ENCODE measurements at places on chromosomes 2 and 18.
A peak's percentile ranks its signal among the peaks of the same experiment; 100 is the strongest.

DNA sequence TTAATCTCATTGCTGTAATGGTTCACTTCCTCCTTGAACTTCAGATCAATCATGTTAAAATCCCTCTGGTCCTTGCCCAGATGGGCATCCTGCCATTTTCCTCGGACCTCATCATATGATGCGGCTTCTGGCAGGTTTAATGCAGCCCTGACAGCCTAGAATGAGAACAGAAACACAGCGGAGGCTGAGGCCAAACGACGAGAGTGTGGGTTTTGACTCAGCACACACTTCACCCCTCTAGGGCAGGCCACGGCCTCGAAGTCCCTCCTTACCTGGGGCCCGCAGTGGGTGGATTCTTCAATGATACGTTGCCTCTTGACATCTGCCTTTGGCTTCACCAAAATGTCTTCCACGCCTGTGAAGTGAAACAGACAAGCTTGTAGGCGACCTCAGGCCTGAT lies 56.8 kb downstream of the POLR1A start:
- no peak for DNase-seq

GRCh38 chr2:189726271-189726670 lies 36.3 kb downstream of the OSGEPL1 start:
- DNase-seq, result no peak

GRCh38 chr2:40160751-40161218 lies 291.1 kb downstream of the SLC8A1 start:
- DNase-seq, result no peak

DNA sequence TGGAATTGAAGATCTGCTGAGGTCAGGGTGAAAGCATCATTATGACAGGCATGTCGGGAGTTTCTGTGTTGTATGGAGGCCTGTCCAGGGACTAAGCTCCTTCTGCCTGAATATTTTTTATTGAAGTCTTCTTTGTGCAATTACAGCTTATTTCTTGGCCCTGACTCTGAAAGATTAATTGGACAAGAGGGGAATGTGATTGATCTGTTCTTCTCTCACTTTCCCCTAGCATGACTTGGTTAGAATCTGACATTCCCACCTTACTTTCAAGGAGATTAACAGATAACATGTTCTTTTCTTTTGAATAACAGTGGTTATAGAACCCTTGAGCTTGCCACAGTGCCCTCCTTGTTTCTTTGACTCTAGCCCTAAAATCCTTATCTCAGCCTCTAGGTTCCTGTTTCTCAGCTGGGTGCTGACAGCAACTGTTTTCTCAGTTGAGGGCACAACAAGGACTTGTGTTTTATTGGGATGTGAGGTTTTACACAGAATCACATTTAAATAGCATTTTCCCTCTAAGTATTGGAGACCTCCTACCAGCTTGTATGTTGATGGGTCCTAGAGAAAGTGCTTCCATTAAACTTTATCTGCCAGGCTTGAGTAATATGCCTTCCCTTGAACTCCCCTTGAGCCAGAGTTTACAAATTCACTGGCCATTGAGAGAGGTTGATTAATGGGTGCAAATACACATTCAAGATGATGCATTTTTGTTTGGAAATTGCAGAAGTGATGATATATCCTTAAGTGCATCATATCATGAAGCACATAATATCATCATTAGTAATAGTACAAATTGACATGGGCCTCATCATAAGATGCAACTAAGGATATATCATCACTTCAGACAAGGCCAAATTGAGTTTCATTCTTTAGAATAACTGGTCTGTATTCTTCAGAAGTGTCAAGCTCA lies 12.5 kb downstream of the TTLL4 start:
- DNase-seq, result no peak

DNA sequence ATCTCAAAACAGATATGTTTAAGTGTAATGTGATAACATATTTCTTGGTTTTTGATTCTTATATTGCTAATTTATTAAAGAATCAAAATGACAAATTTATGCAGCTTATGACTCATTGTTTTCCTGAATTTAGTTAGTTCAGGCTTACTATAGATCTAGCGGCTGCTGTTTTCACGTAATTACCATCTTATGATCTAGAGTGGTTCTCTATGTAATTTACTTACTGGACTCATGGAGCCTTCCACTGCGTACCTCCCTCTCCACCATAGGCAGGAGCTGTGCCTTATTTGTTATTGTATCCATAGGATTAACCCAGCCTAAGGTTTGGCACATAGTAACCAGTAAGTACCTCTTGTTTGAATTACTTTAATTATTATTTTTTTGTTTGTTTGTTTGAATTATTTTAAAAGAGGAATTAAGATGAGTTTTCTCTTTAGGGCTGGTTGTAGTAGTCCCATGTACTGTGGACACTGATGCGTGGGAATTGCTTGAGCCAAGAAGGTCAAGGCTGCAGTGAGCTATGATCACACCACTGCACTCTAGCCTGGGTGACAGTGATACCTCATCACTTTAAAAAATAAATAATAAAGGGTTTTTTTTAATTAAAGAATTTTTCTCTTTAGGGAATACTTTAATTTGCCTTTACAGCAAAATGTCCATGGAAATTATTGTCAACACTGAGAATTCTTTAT lies 165.5 kb downstream of the PHLPP1 start:
- DNase-seq, result no peak

- no peak for DNase-seq
Measured at GRCh38 chr2:14654835-14655282, 22.3 kb downstream of the LRATD1 start.

GRCh38 chr18:3086871-3087270 lies 73.9 kb upstream of the LPIN2 start:
- DNase-seq, result no peak

GRCh38 chr2:237496428-237496827 lies 9.4 kb downstream of the MLPH start:
- no peak for DNase-seq

DNA sequence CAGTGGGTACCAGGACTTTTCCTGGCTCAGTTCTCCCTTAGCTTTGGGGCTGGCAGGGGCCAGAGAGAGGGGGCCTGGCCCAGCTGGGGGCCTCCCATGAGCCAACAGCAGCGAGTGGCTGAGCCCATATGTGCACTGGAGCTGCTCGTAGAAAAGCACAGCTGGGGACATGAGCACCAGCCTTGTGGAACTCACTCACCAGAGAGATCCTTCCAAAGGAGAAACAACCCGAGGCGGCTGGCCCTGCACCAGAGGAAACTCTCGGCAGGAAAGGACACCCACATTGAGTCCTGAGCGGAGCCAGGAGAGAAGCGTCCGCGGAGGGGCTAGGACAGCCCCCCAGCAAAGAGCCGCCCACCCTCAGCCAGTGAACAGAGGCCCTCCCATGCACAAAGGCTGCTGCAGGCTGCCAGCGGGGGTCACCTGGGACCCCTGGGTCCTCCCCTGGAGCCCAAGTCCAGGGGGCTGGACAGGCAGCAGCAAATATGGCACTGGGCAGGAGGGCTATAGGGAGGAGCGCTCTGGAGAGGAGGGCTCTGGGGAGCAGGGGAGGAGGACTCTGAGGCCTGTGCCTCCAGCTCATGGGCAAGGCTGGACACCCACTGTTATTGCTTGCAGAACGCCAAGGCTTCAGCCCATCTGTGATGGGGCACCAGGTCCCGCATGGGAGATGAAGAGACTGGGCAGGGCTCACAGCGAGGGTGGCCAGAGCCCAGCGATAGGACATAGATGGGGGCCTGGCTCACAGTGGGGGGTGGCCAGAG lies 42.1 kb upstream of the SNED1 start:
- DNase-seq, result no peak

DNA sequence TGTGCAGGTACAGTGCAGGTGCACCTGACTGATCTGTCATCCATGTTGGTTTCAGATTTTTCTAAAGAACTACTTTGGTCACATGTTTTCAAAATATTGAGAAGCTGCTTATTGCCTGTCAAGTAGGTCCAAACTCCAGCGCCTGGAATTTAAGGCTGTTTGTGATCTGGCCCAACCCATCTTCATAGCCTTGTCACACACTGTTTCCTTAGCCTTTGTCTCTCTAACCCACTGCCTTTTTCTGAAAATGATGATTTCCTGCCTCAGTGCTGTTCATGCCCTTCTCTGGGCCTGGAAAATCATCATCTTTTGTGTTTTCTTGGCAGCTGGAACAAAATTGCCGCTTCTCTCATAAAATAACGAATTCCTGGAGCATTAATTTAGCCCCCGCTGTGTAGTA lies 7.2 kb downstream of the LIMS1 start:
- DNase-seq, result no peak

GRCh38 chr2:74834792-74835755 lies 1.1 kb downstream of the HK2 start:
- peak; percentile 68 for DNase-seq

- no peak for DNase-seq
Measured at GRCh38 chr2:169540146-169540545, 30.6 kb downstream of the KLHL41 start.

DNA sequence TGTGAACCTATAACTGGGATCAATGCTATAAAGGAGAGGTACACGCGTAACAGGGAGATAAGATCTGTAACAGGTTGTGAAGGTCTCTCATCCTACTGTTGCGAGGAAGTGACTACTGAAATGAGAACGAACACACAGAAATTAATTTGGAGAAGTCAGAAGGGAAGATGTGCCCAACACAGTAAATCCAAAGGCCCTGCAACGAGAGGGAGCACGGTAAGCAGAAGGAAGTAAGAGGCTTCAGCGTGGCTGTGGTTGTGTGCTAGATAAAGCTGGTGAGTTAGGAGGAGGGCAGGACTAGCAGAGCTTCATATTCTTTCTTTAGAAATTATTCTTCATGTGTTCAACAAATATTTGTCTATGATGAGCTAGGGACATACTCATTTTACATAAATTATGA lies 2.5 kb upstream of the ATG16L1 start:
- no peak for DNase-seq

DNA sequence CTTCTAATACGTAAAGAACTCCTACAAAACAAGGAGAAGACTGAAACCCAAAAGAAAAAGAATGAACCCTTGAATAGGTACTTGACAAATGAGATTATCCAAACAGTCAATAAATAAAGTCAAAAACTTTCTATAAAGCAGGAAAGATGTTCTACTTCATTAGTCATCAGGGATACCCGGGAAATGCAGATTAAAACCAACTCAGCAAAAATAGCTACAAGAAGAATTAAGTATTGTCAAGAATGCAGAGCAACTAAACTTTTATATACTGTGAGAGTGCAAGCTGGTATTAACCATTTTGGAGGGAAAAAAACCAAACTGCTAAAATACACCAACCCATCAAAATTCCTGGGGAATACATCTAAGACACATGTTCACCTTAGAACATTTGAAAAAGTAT lies 10.4 kb downstream of the TXNL1 start:
- DNase-seq, result no peak

DNA sequence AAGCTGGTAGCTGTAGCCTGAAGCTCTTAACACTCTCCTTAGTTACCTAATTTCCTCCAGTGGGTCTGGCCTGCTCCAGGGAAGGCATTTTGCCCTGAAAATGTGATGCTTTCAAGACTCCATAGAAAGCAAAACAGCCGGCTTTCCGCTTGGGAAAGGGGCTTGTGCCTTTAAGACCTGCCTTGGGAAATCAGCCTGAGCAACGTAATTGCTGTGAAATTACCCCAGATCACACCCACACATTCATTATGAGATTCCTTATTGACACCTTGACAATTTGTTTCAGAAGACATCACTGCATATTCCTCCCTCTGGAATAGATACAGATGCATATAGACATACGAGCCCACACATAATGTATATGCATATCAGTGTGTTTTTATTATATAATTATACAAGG lies 190.5 kb upstream of the SKOR2 start:
- no peak for DNase-seq

- no peak for DNase-seq
Measured at GRCh38 chr2:36493306-36493705, 104.7 kb downstream of the FEZ2 start.

- DNase-seq, result no peak
Measured at GRCh38 chr2:130877258-130877657, 40.5 kb downstream of the ARHGEF4 start.

Data from NCI-H226 (cell line).